ENCODE measurements at places on chromosomes 16 and 17.
A peak's percentile ranks its signal among the peaks of the same experiment; 100 is the strongest.

DNA sequence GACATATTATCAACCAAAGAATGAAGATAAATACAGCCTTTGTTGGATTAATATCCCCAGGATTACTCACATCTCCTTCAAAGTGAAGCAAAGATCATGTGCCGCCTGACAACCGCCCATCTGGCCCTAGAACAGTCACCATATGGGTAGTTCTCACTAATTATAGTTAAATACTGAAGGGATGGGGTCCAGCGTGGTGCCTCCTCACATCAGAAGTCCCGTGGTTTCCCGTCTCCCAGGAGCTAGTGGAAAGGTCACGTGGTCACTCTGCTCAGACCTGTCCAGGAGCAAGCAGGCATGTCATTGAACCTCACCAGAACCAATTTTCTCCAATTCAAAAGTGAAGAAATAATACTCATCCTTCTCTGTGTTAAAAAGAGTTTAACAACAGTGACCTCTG, 434.5 kb downstream of the SHISA9 start:
- DNase-seq = no peak

DNA sequence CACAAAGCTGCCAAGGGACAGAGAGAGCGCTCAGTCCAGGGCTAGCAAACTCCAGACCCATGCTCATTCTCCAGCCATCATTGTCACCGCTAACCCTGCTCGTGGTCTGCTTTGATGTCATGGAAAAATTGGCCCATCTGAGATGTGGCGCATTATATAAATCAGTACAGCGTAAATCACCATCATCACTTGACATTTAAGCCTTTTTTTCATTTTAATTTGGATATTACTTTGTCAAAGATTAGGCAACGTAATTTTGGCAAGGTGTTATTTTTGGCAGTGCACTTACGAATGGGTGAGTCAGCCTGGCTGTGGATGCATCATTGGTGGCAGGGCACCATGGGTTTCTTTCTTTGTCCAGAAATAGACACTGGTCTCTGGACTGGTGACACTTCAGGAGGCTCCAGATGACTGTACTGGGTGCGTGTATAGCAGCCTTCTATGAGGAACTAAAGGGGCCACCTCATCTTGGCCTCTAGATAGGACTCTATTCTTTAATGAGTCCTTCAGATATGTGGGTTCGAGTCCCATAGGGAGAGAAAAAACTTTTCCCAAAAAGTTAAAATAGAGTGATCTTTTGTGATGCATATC, 166.3 kb downstream of the MSI2 start:
- DNase-seq = no peak

- DNase-seq = peak; percentile 8
Measured at GRCh38 chr16:59067205-59067604, 333.1 kb upstream of the GOT2 start.

- peak; percentile 58 for DNase-seq
Measured at GRCh38 chr16:3879887-3880564, 487 bp downstream of the CREBBP start.

DNA sequence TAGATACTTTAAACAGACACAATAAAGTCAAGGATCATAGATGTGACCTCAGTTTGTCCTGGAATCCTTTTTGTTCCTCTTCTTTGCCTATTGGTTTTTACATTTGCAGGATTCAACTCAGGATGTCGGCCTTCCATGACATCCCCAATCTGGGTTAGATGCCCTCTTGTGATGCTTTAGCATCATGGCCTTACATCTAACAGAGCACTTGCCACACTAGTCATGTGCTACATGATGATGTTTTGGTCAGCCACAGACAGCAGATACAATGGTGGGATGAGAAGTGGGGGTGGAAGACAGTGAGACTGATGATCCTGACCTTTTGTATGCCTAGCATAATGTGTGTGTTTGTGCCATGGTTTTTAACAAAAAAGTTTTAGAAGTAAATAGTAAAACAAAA, 1.8 kb upstream of the SYNRG start:
- no peak for DNase-seq

- DNase-seq = no peak
Measured at GRCh38 chr17:78484271-78485246, 92.6 kb downstream of the DNAH17 start.

DNA sequence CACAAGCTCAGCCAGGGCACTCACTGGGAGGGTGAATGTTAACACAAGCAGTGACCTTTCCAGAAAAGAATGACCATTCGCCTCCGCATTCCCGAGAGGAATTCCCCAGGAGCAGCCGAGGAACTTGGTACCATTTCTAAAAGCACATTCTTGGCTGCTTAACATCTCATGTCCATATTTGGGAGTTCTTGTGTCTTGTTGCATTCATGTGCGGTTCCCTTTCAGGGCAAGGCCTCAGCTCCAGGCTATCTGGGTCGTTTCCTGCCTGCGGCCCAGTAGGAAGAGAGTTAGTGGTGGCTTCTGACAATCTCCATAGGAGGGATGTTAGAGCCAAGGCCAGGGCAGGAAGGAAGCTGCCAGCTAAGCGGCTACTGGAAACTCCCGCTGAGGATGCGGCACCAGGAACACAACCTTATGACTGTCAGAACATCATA, 27.8 kb upstream of the MEAK7 start:
- DNase-seq = no peak

DNA sequence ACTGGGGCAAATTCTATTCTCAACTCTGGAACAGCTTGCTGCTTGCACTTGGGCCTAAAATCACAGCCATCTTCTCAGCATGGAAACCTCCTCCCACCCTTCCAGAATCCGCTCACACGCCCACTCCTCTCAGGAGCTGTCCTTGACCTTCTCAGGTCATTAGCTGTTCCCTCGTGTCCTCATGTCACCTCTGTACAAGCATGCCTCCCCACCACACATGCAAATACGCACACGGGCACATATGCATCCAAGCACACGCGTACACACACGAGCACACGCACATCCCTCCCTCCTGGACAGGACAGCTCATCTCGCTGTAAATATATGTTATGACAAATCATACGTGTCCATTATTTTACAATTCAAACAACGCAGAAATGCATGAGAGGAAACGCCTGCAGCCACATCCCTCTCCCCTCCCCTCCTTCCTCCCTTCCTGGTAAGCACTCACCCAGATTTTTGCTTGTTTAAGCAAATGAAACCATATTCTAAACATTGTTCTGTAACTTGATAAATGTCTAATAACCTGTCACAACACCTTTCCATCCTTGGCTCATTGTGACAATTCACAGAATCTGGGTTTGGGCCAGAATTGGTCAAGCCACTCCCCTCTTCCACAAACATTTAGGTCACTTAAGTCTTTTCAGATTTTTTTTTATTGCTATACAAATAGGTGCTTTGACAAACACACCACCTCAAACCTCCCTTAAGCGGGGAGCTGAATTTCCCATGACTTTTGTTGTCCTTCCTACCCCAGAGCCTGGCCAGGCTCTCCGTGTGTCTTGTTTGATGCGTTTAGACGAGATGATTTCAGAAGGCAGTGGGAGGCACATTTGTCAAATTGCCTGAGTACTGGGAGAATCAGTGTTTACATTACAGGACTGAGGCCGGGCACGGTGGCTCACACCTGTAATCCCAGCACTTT, 41.7 kb downstream of the DNAH17 start:
- no peak for DNase-seq

DNA sequence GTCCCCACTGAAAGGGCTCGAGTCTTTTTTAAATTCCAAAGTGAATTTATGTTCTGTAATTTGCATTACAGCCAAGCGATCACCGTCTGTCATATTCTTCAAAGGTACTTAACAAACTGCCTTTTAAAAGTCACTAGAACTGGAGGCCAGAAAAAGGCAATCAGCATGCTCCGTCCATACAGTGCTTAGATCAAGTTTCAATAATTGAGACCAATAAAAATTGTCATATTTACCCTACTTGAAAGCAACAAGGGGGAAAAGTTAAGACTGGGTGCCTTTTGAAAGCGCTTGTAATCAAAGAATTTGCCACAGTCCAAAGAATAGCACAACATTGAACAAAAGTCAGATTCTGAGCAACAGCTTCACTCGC, 9.0 kb upstream of the ZFHX3 start:
- no peak for DNase-seq

DNA sequence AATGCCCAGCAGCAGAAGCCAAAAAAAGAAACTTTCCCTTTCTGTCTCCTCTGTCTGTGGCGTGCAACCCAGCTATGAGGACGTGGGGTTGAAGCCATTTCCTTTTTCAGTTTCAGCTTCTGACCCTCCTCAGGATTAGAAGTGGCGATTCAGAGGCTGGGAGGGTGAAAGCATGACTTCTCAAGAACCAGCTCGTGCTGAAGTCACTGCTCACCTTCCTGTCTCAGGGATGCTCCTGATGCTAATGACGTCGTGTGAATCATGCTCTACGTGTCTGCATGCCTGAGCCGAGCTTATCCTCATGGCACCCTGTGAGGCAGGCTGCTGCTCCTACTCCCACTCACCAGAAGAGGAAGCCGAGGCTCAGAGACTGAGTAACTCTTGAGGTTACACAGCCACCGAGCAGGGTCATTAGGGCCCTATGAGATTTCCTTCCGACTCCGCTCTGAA, 5.7 kb upstream of the LPO start:
- DNase-seq = no peak

DNA sequence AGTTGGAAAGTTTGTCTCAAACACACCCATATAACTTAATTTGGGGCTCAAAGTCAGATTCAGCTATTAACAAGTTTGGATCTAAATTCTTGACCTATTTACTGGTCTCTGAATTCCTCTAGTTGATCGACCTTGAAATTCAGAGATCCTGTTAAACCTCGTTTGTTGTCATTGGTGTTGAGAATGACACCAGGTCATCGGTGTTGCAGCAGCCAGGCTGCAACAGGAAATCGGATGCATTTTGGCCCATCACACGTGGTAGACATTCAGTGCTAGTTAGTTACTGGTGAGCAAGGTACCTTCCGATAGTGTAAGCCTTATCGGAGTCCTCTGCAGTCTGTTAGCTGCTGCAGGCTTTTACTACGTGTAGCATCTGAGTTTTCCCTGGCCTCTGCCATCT, 82.3 kb downstream of the WWP2 start:
- no peak for DNase-seq

DNA sequence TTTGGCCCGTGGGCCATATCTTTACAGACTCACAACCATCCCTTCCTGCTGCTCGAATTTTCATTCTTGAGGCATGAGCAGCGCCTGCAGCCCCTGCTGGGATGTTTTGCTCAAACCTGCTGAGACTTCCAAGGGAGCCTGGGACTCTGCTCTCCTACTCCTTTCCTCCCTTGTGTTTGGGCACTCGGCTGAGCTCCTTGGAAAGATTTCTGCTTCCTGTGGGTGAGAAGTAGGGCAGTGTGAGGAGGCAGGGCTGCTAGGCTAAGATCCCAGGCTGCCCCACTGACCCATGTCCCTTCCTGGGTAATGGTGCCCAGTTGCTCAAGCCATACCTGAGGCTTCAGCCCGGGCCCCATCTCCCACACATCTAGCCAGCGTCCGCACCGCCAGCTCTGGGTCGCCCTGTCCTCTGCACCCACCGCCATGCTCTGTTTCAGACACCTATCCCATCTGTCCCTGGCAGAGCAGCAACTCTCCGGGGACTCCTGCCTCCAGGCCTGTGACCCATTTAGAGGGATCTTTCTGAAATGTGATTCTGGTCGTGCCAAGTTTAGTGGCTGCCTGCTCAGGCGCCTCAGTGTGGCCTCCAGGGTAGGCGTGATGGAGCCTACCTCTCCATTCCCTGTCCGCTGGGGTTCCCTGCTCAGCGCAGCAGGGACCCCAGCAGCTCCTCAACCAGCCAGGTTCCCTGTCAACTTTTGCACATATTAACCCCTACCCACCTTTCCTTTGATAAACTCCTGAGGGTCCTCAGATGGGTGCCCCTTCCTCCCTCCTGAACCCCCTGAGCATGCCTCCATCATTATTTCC, 190.1 kb downstream of the CCDC182 start:
- DNase-seq = no peak

GRCh38 chr16:1188432-1189189, 35.7 kb downstream of the CACNA1H start:
- peak; percentile 45 for DNase-seq

DNA sequence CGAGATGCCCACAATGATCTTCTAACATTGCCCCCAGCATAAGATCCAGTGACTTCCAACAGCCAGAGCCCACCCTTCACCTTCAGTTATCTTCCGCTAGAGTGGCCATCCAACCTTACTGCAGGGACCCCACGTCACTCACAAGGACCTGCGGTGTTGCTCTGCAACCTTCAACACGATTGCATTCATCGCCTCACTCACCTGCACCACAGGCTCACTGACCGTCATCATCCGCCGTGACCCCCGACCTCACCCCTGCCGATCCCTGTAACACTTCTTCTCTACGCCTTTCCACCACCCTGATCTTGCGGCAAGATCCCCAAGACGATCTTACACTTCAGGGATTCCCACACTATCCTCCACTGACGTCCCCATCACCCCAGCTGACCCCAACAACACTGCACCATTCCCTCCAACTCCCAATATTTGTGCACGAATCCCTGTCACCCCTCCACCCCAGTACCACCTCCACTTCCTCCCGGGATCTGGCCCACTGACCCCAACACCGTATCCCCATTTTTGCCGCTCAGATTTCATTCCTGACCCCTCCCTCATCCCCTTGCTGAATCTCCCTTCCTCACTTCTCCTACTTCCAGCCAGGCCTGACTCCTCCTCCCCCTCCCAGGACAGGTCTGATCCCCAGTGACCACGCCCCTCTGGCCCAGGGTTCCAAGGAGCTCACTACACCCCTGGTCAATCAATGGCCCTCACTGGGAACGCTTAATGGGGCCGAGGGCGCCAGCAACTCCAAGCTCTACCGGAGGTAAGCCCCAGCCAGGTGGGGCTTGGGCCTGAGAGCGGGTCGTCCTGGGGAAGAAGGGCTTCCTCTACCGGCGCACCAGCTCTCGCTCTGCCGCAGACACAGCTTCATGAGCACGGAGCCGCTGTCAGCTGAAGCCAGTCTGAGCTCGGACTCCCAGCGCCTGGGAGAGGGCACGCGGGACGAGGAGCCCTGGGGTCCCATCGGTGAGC, 7.6 kb downstream of the RUNDC3A start:
- DNase-seq = peak; percentile 6

DNA sequence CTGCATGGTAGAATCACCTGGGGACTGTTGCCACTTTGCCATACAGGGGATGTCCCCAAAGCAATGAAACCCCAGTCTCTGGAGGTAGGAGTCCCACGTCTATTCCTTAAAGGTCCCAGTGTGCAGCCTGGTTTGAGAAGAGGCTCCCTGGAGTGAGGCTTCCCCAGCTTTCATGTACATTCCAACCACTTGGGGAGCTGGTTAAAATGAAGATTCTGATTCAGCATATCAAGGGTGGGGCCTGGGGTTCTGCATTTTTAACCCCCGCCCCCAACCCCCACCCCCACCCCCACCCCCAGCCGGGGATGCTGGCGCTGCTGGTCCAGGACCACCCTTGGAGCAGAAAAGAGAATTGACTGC, 241.2 kb downstream of the FOXL1 start:
- DNase-seq = no peak

- no peak for DNase-seq
Measured at GRCh38 chr17:69046121-69046807, 14.5 kb downstream of the ABCA9 start.

GRCh38 chr17:77571155-77571981, 387.1 kb upstream of the TNRC6C start:
- DNase-seq = peak; percentile 99

- DNase-seq = no peak
Measured at GRCh38 chr17:19654896-19655295, 6.3 kb downstream of the ALDH3A2 start.
